Stimulated activated naive CD4-positive, alpha-beta T cell treated with Interleukin-2 at 50 U/mL for 16 hours (primary cell): ENCODE measurements at places on chromosomes 2 and 18.

DNA sequence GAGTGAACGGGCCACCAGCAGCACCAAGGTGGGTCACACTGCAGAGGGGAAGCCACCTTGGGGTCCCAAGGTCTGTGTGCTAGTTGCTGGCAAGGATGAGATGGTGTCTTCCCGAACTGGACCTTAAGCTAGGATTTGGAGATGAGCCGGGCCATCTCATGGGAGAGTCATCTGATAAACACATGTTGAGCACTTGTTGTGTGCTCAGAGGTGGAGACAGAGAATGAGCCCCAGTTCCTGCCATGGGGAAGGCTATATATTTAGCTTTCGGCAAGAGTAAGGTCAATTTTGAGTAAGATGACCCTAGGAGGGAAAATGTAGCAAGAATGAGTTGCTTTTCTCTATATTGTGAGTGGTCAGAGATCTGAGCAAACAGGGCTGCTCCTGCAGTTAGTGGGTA is 41.4 kb upstream of the RPL31 start:
- DNase-seq, result no peak

DNA sequence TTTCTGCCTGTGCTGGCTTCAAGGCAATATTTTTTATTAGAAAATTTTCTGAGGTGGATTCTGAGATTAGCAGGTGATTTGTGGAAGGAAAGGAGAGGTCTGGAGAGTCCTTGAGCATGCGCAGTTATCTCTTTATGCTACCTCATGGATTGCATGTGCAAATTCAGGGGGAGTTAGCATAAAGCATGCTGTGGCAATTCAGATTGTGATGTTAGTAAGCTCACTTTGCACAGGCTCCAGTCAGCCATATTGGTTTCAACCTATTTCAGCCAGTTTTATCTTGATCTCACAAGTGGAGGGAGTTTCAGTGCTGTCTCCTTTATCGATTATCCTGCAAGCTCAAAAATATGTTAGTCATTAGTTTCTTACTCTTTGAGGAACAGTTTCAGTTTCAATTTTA is 2012.3 kb upstream of the PIK3C3 start:
- DNase-seq, result no peak

DNA sequence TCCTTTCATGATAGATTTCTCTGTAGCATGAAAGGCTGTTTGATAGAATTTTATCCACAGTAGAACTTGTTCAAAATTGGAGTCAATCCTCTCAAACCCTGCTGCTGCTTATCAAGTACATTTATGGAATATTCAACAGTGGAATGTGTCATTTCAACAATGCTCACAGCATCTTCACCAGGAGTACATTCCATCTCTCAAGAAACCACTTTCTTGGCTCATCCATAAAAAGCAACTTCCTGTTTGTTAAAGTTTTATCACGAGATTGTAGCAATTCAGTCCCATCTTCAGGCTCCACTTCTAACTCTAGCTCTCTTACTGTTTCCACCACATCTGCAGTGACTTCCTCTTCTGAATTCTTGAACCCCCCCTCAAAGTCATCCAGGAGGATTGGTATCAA is 29.4 kb downstream of the PDCL3 start:
- no peak for DNase-seq

- no peak for DNase-seq
Measured at GRCh38 chr2:51085420-51086068, 53.6 kb upstream of the NRXN1 start.

DNA sequence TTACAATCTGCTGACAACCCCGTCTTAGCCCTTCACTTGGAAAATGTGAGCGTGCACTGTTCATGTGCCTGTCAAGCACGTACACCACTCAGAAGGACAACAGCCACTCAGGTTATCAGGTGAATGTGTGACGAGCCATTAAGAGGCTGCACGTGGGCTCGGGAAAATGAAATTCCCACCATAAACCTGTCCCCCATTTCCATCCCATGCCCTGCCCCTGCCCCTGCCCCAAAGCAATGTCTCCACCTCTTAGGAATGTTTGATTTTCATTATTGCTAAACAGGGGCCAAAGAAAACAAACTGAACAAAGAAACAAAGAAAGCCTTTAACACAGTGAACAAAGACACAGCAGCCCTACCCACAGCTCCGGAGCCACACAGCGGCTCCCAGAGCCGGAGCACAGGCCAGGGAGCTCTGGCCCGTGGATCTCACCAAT is 90.5 kb downstream of the TMEM18 start:
- DNase-seq, result no peak
